ENCODE measurements at places on chromosomes 12 and 14. TPM values are rescaled to one million over a fixed set of nuclear protein-coding genes. Genes with fewer than 3 reads are reported as not detected.

KRT3 gene
- 0.33 TPM for total RNA-seq

SIX6 gene
- total RNA-seq, result not detected

ING4 gene
- 23.8 TPM for total RNA-seq

ACSM4 gene
- not detected for total RNA-seq

RGS6 gene
- total RNA-seq, result not detected

ACVRL1 gene
- 0.40 TPM for total RNA-seq

- peaks cover 57% of the 10 kb centered on the region for H3K4me1 ChIP-seq
- H3K4me3 ChIP-seq, result no peak overlapping the region
Measured at GRCh38 chr14:102275866-102276265, 29.1 kb downstream of the MOK start.

DNA sequence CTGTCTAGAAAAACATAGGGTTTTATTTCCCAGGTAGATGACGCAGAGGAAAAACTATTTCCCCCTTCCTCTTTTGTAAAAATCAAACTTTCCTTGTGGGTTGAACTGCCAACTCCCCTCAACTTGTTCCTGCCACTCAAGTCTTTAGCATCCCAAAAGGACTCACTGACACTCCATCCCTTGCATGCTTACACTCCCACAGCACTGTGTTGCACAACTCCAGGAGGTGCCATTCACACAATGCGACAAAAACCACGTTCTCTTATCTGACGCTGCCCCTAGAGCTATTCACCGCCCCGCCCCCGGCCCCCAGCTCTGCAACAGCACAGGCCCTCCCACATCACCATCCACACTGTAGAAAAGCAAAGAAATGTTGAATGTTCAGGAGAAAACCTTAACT lies 16.9 kb upstream of the STON2 start:
- H3K4me1 ChIP-seq, result no peaks in the 10 kb centered on the region
- DNase-seq, result no peak
- H3K36me3 ChIP-seq, result no peaks in the 10 kb centered on the region
- H3K27me3 ChIP-seq, result no peaks in the 10 kb centered on the region
- H3K4me3 ChIP-seq, result no peak overlapping the region

GRCh38 chr12:52254965-52255751 lies 19.3 kb upstream of the KRT86 start:
- H3K4me3 ChIP-seq, result no peak overlapping the region
- H3K27ac ChIP-seq, result no peak overlapping the region
- peaks cover 7% of the 10 kb centered on the region for H3K4me1 ChIP-seq
- DNase-seq, result peak; percentile 10

DNA sequence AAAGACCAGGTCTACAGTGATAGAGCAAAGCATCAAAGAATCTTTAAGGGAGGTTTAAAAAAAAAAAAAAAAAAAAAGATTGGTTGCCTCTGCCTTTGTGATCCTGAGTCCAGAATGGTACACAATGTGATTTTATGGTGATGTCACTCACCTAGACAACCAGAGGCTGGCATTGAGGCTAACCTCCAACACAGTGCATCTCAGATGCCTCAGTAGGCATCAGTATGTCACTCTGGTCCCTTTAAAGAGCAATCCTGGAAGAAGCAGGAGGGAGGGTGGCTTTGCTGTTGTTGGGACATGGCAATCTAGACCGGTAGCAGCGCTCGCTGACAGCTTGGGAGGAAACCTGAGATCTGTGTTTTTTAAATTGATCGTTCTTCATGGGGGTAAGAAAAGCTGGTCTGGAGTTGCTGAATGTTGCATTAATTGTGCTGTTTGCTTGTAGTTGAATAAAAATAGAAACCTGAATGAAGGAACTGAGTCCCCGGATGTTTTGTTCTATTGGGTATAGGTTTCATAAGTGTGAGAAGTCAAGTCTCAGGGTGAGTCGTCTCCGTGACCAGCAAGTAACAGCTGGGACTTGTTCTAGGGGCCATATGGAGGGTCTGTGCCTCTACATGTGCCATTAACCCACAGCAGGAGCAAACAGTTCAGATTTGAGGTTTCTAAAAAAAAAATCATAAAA lies 9.3 kb downstream of the PEBP1 start:
- H3K27ac ChIP-seq, result no peak overlapping the region
- H3K36me3 ChIP-seq, result peaks cover 34% of the 10 kb centered on the region
- H3K4me1 ChIP-seq, result no peaks in the 10 kb centered on the region

DNA sequence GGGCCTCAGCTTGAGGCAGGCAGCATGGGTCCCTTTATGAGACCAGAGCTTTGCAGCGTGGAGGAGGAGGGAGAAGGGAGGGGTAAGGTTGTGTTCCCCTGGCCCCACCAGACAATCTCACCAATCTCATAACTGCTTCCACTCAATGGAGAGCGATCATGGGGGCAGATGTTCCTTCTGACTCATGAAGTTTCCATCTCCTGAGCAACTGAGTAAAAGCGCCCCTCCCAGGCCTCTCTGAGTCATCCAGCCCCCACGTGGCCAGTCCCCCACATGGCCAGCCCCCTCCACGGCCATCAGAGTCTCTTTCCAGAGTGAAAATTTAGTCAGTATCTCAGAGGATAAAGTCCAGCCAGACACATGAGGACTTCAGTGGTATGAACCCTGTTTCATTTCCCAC lies 39.2 kb upstream of the PLXNC1 start:
- peaks cover 5% of the 10 kb centered on the region for H3K4me1 ChIP-seq
- no peak overlapping the region for H3K4me3 ChIP-seq

DNA sequence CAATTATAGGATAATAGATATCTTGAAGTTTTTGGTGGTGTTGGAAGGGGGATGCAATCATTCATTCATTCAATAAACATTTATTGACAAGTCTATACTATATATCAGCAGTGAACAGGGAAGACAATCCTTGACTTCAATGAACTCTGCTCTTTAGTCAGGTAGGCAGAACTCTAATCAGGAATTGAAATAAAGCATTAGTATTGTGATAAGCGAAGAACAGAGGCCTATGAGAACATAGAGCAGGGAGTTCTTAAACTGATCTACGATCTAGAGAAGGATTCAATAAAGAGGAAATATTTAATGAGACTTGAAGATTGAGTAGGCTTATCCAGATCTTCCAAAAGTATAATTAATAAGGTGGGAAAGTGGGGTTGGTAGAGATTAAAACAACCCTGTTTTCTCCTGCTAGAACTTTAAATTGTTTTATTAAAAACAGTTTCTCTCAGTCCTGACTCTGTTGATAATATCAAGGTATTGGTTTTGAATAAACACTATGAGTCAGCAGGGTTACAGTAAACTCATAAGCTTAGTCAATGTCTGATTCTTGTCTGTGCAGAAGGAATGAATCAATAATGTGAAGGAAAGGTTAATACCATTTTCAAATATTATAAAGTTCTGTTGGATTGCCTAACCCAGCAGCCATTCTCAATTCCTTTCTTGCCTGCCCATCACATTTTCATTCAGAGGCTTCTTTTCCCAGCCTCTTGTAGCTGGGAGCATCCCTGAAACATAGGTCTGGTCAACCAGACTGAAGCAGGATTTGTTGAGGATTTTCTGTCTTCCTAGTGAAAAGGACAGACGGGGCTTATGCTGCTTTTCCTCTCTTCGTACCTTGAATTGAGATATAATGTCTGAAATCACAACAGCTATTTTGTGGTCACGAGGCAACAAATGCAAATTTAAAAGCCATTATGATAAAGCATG lies 38.9 kb upstream of the KTN1 start:
- no peaks in the 10 kb centered on the region for H3K36me3 ChIP-seq
- H3K27ac ChIP-seq, result peak overlapping the region; percentile 63
- peak overlapping the region; percentile 28 for H3K4me3 ChIP-seq
- H3K4me1 ChIP-seq, result peaks cover 32% of the 10 kb centered on the region
- H3K27me3 ChIP-seq, result no peaks in the 10 kb centered on the region
- DNase-seq, result peak; percentile 92

- peak; percentile 2 for DNase-seq
- no peaks in the 10 kb centered on the region for H3K36me3 ChIP-seq
- no peaks in the 10 kb centered on the region for H3K27me3 ChIP-seq
- H3K27ac ChIP-seq, result no peak overlapping the region
- no peak overlapping the region for H3K4me3 ChIP-seq
Measured at GRCh38 chr12:91482231-91482630, 299.6 kb upstream of the DCN start.

GRCh38 chr14:55350461-55350860 lies 61.2 kb downstream of the ATG14 start:
- no peak for DNase-seq
- no peak overlapping the region for H3K27ac ChIP-seq
- H3K36me3 ChIP-seq, result peaks cover 18% of the 10 kb centered on the region
- H3K4me3 ChIP-seq, result no peak overlapping the region

GRCh38 chr12:127752802-127753201 lies 514.2 kb upstream of the TMEM132C start:
- H3K27me3 ChIP-seq, result peaks cover 80% of the 10 kb centered on the region
- no peak overlapping the region for H3K4me3 ChIP-seq
- no peak overlapping the region for H3K27ac ChIP-seq
- no peak for DNase-seq
- no peaks in the 10 kb centered on the region for H3K4me1 ChIP-seq
- no peaks in the 10 kb centered on the region for H3K36me3 ChIP-seq

GRCh38 chr12:120741476-120742421 lies 16.1 kb downstream of the ACADS start:
- no peak for DNase-seq
- H3K4me1 ChIP-seq, result no peaks in the 10 kb centered on the region
- no peak overlapping the region for H3K4me3 ChIP-seq
- H3K27me3 ChIP-seq, result no peaks in the 10 kb centered on the region
- H3K36me3 ChIP-seq, result no peaks in the 10 kb centered on the region

- no peaks in the 10 kb centered on the region for H3K36me3 ChIP-seq
- no peak overlapping the region for H3K4me3 ChIP-seq
- H3K4me1 ChIP-seq, result no peaks in the 10 kb centered on the region
Measured at GRCh38 chr12:68781728-68782127, 26.2 kb upstream of the MDM2 start.

DNA sequence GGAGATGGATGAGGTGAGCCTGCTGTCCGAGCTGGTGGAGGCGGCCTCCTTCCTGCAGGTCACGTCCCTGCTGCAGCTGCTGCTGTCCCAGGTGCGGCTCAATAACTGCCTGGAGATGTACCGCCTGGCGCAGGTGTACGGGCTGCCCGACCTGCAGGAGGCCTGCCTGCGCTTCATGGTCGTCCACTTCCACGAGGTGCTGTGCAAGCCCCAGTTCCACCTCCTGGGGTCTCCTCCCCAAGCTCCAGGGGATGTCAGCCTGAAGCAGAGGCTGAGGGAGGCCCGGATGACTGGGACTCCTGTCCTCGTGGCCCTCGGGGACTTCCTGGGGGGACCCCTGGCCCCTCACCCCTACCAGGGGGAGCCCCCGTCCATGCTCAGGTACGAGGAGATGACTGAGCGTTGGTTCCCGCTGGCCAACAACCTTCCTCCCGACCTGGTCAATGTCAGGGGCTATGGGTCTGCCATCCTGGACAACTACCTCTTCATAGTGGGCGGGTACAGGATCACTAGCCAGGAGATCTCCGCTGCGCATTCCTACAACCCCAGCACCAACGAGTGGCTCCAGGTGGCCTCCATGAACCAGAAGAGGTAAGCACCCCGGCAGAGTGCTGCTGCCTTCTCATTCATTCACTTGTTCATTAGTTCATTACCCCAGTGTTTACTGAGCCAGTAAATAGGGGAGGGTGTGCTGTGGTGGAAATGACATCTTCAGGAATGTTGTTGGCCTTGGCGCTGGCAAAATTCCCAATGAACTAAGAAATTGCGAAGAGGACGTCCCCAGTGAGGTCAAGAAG lies 774 bp upstream of the MANSC4 start:
- peaks cover 3% of the 10 kb centered on the region for H3K36me3 ChIP-seq
- peak overlapping the region; percentile 64 for H3K27ac ChIP-seq
- peak; percentile 93 for DNase-seq
- peaks cover 45% of the 10 kb centered on the region for H3K4me1 ChIP-seq
- peak overlapping the region; percentile 78 for H3K4me3 ChIP-seq

DNA sequence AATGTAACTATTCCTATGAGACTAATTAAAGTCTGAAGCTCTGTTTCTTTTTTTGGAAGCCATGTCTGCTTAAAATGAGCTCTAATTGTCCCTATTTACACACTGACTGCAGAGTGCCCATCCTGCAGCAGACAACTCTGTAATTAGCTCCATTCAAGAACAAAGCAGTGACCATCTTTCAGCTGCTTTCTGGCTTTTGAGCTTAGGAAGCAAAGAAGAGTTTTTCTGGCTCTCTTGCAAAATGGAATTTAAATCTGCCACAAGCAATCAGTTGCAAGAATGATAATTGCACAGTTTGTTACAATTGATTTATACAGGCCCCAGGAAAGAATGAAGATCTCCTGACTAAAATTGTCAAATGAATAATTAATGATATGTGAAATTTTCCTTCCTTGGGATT lies 83.4 kb downstream of the GAS2L3 start:
- H3K4me3 ChIP-seq, result no peak overlapping the region
- H3K36me3 ChIP-seq, result no peaks in the 10 kb centered on the region
- H3K27ac ChIP-seq, result no peak overlapping the region
- H3K4me1 ChIP-seq, result no peaks in the 10 kb centered on the region
- H3K27me3 ChIP-seq, result peaks cover 39% of the 10 kb centered on the region
- DNase-seq, result no peak

- H3K4me3 ChIP-seq, result no peak overlapping the region
- DNase-seq, result no peak
- H3K27ac ChIP-seq, result no peak overlapping the region
- H3K27me3 ChIP-seq, result no peaks in the 10 kb centered on the region
- no peaks in the 10 kb centered on the region for H3K36me3 ChIP-seq
Measured at GRCh38 chr12:116265351-116266147, 11.9 kb downstream of the MED13L start.

GRCh38 chr14:50875359-50876070 lies 3.7 kb downstream of the ABHD12B start:
- no peak for DNase-seq
- peaks cover 8% of the 10 kb centered on the region for H3K4me1 ChIP-seq
- no peak overlapping the region for H3K27ac ChIP-seq

- H3K27me3 ChIP-seq, result no peaks in the 10 kb centered on the region
- H3K4me1 ChIP-seq, result peaks cover 16% of the 10 kb centered on the region
- no peak overlapping the region for H3K27ac ChIP-seq
Measured at GRCh38 chr12:59652130-59652529, 56.3 kb downstream of the SLC16A7 start.

DNA sequence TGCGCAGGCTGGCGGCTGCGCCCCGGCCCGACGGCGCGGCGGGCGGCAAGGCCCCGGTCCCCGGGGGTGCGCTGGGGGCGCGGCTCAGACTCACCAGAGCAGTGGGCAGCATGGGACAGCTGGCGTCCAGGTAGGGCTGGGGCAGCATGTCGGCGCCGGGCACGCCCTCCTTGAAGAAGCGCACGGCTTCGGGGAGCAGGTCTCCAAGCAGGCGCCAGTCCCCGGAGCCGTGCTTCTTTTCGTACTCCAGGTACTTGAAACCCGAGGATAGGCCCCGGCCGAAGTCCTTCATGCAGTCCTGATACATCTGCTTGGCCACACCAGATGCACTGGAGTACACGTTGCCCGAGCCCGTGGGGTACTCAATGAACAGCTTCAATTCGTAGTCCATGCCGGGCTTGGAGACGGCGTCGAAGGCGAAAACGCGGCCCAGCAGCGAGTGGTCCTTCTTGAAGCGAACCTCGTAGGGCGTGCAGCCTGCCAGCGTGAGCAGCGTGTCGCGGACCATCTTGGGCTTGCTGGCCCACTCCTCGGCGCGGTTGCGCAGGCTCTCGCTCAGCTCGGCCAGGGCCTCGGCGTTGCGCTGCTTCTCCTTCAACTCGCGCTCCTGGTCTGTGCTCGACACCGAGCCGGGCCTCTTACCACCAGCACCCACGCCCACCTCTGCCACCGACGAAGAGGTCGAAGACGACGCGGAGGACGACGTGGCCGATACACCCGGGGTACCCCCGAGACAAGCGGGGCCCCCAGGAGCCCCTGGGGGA lies 2.2 kb downstream of the IRF2BPL start:
- DNase-seq, result peak; percentile 37
- peaks cover 25% of the 10 kb centered on the region for H3K36me3 ChIP-seq
- no peaks in the 10 kb centered on the region for H3K27me3 ChIP-seq
- peak overlapping the region; percentile 91 for H3K27ac ChIP-seq
- H3K4me3 ChIP-seq, result peak overlapping the region; percentile 99
- H3K4me1 ChIP-seq, result peaks cover 44% of the 10 kb centered on the region

GRCh38 chr14:68593806-68594536 lies 198.9 kb downstream of the ZFP36L1 start:
- H3K27ac ChIP-seq, result no peak overlapping the region
- H3K36me3 ChIP-seq, result no peaks in the 10 kb centered on the region

Measured in PC-3 (cell line).